Small intestine (tissue), 16 donors: ENCODE measurements at places on chromosomes 3 and 15. TPM values are rescaled to one million over a fixed set of nuclear protein-coding genes. Genes with fewer than 3 reads are reported as not detected.
A peak's percentile ranks its signal among the peaks of the same experiment; 100 is the strongest.

Gene GOLGA6L7
- polyA plus RNA-seq, result not detected

Gene PAK6
- 0.67 TPM for polyA plus RNA-seq

Gene TEX55
- polyA plus RNA-seq, result not detected

GRCh38 chr3:108527109-108527508 is 16.7 kb upstream of the MYH15 start:
- no peaks in the 10 kb centered on the region for H3K27me3 ChIP-seq
- H3K27ac ChIP-seq, result no peak overlapping the region
- H3K36me3 ChIP-seq, result no peaks in the 10 kb centered on the region
- H3K4me3 ChIP-seq, result no peak overlapping the region
- no peak for DNase-seq

GRCh38 chr3:38541806-38542205 is 45.7 kb downstream of the EXOG start:
- no peaks in the 10 kb centered on the region for H3K36me3 ChIP-seq
- H3K27me3 ChIP-seq, result no peaks in the 10 kb centered on the region
- no peak for DNase-seq
- no peak overlapping the region for H3K4me3 ChIP-seq

DNA sequence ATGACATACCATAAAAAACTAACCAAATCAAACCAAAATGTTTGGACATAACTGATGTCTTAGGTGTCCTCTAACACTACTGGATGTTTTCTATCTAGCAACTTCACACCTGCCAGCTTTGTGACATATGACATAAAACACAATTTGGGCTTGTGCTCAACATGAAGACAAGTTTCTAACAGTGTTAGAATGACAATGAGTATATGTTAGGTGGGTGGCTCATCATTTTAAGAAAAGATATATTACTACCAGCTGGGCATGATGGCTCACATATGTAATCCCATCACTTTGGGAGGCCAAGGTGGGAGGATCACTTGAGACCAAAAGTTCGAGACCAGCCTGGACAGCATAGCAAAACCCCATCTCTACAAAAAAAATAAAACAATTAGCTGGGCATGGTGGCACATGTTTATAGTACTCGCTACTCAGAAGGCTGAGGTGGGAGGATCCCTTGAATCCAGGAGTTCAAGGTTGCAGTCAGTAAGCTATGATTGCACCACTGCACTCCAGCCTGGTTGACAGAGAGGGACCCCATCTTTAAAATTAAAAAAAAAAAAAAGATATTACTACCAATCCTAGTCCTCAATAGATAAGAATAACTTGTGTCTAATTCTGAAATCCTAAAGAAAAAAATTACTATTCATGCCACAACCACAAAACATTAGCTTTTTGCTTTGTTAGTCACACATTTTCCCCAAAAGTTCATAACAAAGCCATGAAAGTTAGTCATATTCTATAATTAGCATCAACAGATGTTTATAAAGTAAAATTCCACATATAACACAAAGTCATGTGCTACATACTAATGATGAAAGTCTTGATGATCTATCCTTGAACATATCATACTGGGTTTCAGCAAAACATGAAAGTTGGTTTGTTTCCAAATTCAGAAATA is 59.9 kb downstream of the LRRFIP2 start:
- H3K36me3 ChIP-seq, result no peaks in the 10 kb centered on the region
- H3K27ac ChIP-seq, result no peak overlapping the region
- no peaks in the 10 kb centered on the region for H3K4me1 ChIP-seq

- H3K4me1 ChIP-seq, result no peaks in the 10 kb centered on the region
- H3K36me3 ChIP-seq, result no peaks in the 10 kb centered on the region
- H3K4me3 ChIP-seq, result no peak overlapping the region
- peak; percentile 27 for DNase-seq
Measured at GRCh38 chr3:108461661-108462111, 48.7 kb downstream of the MYH15 start.

DNA sequence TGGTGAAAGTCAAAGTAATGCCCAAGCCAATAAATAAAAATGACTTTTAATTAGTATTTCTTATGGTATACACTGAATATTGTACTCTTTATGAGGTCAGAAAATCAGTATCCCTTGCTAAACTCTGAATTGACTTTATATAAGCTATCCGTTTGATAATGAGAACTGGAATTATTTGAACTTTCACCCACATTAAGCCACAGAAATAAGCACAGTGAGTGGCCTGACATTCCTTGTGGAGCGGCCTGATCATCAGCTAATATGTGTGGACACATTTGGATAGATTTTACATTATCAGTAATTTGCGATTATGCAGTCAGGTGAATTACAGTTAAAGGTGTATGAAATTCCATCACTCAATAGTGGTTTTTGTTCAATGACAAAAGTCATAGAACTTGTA is 136.0 kb upstream of the CBLB start:
- H3K27ac ChIP-seq, result no peak overlapping the region
- H3K27me3 ChIP-seq, result no peaks in the 10 kb centered on the region
- H3K36me3 ChIP-seq, result no peaks in the 10 kb centered on the region
- H3K4me3 ChIP-seq, result no peak overlapping the region

DNA sequence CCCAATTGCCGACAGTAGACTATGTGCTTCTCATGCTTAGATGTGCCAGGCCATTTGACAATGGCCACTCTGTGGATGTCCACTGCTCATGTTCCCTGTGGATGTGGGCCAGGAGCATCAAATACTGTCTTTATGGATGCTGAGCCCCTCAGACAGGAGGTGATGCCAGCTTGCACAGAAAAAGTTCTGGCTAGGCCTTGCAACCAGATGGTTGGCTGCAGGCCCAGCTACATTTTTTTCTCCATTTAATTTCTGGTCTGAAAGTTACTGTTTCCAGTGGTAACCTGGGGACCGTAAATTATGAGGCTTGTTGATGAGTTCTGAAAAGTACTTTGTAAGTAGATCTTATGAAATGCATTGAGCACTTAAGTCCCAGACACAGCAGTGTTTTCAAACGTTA is 228.5 kb downstream of the CHL1 start:
- DNase-seq, result no peak
- no peak overlapping the region for H3K27ac ChIP-seq
- H3K4me1 ChIP-seq, result no peaks in the 10 kb centered on the region
- H3K27me3 ChIP-seq, result no peaks in the 10 kb centered on the region
- H3K36me3 ChIP-seq, result no peaks in the 10 kb centered on the region
